Mesenchymal stem cell (in vitro differentiated cells and primary cell): ENCODE measurements at places on chromosomes 6 and 20.

- DNase-seq = no peak
These were observed 49.3 kb downstream of the RIN2 start for GRCh38 chr20:19807191-19807945.

- no peak for DNase-seq
These were observed 223.0 kb upstream of the LRFN2 start for GRCh38 chr6:40810171-40810570.

GRCh38 chr6:2266841-2267240 is 21.4 kb upstream of the GMDS start:
- no peak for DNase-seq

DNA sequence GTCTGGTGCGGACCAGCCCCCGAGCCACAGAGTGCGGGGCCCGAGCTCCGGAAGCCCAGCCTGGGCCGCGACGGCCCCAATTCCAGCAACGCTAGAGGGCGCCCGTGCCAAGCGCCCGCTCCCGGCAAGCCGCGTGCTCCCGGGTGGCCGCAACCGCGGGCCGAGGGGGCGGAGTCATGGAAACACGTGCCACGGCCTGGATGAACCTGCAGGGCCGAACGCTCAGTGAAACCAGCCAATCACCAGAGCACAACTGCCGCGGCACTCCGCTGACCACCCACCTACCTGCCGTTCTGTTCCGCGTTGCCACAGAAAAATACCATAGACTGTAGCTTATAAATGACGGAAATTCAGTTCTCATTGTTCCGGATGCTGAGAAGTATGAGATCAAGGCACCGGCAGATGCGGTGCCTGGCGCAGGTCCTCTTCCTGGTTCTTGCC is 85.7 kb upstream of the FOXC1 start:
- DNase-seq = no peak

DNA sequence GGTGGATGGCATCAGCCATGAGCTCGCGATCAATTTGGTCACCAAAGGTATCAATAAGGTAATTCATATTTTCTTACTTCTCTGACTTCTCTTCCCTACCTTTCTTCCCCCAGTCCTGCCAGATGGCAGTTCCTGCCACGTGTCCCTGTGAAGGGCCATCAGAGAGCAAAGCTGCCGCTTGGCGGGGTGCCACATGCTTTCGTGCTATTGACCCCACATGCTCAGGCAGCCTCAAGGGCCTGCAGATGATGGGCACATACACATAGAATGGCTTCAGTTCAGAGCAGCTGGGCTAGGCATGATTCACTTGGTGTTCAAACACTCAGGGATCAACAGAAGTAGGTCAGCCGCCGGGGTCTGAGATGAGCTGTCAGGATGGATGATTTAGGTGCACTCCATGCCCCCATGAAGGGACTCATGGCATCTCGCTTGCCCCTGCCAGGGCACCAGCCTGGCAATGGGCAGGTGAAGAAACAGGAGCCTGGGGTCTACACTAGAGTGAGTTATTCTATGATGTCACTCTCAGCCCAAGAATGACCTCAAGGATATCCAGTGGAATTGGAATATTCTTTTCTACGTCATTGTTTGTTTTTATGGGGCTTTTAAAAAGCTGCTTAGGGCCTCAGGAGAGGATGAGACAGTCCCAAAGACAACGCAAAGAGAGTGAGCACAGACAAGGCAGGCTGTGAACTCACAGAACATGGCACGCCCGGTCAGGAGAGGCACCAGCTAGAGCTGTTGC is 25.5 kb downstream of the BANF2 start:
- no peak for DNase-seq

DNA sequence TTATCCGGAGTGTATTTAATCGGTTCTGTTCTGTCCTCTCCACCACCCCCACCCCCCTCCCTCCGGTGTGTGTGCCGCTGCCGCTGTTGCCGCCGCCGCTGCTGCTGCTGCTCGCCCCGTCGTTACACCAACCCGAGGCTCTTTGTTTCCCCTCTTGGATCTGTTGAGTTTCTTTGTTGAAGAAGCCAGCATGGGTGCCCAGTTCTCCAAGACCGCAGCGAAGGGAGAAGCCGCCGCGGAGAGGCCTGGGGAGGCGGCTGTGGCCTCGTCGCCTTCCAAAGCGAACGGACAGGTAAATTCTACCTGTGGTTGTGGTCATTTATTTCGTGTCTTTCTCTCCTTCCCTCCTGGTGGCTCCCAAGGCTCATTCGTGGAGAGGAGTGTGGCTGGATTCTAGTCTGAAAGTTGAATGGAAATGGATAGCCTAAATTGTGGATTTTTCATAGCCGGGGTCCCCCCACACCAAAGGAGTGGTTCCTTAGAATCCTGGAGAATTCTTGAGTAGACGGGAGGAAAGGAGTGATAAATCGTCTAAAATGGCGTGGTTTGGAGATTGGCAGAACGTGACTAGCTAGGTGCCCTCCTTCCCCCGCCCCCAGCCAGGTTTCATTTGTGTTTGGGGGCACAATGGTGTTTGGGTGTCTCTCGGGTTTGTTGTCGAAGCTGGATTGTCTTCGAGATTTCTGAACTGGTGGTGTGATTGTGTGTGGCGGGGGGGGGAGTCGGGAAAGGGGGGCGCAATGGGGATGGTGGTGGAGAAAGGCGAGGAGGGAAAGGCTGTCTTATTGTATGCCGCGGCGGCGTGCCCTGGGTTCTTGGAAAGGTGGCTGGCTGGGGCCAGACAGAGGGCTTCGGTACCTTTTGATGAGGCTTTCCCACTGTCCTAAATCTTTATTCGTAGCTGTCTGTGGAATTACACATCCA is 673 bp downstream of the MARCKS start:
- DNase-seq = peak; percentile 60

DNA sequence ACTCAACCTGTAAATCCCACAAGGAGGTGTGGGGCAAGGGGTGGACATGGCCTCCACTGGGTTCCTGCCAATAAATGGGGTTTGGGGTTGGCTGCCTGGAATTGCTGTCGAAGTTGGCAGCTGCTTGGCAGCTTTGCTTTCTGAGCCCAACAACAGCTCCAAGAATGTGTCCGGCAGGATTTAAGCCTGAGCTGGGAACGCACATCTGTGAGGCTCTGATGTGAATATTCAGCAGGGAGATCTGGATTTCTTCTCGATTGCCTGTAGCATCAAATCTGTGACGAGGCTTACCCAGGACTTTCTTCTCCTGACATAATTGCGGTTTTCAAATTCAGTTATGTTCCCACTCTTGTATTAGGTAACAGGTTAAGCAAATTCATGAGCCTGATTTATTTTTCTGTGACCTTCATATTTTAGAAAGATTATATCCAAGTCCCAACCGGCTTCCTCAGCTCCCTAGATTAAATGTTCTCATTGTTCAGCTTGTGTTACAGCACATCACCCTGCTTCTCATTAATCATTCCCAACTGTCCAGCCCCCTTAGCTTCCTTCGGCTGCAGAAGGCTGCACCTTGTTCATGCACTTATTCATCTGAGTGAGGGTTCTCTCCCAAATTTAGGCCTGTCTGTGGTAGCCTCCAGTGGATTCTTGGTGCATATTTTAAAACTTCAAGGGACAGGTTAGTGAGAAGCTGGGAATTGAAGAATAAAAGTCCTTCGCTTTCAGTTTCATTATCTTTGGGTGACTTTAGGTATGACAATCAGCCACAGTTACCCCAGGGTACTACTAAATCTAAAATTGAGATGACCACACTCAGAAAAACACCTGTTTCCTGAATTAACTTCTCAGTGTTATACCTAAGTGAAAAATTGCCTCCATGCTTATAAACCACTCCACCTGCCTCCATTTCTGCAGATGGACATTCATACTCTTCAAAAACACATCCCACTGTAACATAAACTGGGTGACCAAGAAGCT is 310.0 kb downstream of the ESR1 start:
- DNase-seq = no peak

GRCh38 chr6:393391-394221 is 2.1 kb downstream of the IRF4 start:
- DNase-seq = no peak

DNA sequence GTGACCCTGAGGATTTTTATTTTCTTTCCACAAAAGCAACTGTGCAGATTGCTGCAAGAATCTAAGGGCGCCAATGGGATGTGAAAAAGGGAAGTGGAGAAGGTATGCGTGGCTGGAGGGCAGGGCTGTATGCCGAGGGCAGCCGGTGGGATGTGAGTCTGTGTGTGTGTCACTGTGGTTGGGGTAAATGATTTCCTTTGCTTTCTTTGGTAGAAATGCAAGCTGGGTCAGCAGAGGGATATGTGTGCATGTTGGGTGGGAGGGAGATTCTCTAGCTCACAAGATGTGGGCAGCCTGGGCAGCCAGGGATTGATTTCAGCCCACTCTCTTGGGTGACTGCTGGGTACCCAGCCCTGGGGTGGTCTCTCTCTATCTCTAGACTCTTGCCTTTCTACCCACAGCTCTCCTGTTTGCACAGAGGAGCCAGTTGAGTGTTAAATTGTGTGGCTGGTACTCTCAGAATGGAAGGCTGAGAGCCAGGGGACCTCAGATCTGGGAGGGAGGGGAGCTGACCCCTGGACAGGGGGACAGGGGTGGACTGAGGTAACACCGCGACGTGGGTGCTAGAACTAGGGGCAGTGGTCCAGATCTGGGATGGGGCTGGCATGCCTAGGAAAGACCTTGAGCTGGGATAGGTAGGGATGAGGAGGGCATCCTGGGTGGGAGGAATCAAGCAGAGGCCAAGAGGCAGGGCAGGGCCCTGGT is 136.8 kb upstream of the RNF24 start:
- DNase-seq = no peak

GRCh38 chr6:136069119-136069518 is 181.0 kb downstream of the MTFR2 start:
- peak; percentile 69 for DNase-seq

DNA sequence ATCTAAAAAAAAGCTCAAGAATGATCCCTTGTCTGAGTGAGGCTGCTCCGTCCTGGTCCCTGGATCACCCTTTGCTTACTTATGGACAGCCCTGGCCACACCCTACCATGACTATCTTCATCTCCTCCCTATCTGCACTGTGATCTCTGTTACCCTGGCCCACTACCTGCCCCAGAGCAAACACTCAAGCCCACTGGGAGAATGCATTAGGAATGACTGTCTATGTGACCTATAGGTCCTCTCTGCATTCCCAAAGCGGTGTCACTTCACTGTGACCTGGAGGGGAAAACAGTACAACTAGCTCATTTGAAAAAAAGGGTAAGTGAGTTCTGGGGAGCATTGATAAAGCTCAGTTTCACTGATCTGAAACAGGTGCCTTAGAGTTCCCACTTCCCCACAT is 86.4 kb upstream of the FOXP4 start:
- no peak for DNase-seq

GRCh38 chr6:44237813-44238433 is 9.0 kb upstream of the HSP90AB1 start:
- peak; percentile 83 for DNase-seq

- DNase-seq = no peak
These were observed 75.5 kb upstream of the SYNDIG1 start for GRCh38 chr20:24393903-24394302.

DNA sequence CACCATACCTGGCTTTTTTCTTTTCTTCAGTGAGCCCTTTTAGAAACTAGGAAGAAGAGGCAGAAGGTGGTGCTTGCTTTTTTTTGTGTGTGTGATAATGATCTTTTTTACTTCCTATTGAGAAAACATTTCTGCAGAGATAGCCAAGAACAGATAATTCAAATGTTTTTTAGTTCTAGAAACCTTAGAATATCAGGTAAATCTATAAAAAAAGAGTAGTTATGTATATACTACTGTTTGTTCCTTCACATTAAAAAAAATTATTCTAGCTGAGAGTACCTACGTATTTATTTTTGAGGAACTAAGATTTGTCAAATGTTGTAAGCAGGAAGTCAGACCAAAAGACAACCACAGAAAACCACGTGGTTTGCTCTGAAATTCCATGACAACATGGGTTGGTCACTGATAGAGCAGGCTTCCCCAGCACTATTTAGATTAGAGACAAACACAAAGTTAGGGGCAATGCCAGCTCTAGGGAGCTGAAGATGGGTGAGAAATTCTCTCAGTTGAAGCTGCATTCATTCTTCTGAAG is 12.8 kb downstream of the STK4 start:
- peak; percentile 80 for DNase-seq

DNA sequence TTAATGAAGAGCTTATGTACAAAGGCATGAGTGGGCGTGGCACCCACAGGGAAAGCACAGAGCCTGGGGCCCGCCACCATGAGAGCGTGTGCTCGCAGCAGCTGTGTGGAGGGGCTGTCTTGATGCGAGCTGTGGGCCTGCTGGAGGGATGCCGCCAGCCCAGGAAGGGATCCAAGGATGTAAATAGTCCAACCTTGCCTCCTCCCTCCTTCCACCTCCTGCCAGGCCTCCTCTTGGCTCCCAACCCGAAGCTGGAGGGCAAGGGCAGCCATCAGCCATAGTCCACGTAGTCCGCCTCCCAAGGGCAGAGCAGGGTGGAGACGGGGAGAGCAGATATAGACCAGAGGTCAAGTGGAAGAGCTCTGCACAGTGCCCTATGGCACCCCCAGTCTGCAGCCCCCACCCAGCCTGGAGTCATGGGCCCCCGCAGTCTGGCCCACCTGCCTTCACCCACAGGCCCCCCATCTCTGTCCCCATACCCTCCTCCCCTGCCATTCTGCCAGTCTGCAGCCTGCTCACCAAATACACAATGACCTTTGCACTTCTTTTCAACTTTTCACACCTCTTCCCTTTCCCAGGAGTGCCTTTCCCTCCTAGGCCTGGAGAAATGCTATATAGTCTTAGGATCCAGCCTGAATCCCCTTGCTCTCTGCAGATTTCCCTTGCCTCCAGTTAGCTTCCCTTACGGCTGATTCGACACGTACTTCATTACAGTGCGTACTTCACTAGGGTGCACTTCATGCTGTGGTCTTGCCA is 77.1 kb downstream of the SHLD1 start:
- DNase-seq = no peak

DNA sequence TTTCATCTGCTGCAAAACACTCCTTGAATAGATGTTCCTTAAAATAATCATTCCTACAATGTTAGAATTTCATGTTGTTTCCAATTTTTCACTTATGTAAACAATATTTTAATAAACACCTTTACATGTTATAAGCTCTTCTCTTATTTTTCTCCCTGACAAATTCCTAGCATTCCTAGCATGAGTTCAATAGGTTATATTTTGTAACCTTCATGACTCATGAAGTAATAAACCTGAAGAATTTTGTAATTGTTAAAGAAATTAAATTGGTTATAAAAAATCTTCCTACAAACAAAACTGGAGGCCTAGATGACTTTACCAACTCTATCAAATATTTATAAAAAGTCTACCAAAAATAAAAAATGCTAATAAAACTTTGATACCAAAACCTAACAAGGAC is 66.3 kb downstream of the NT5E start:
- DNase-seq = no peak

DNA sequence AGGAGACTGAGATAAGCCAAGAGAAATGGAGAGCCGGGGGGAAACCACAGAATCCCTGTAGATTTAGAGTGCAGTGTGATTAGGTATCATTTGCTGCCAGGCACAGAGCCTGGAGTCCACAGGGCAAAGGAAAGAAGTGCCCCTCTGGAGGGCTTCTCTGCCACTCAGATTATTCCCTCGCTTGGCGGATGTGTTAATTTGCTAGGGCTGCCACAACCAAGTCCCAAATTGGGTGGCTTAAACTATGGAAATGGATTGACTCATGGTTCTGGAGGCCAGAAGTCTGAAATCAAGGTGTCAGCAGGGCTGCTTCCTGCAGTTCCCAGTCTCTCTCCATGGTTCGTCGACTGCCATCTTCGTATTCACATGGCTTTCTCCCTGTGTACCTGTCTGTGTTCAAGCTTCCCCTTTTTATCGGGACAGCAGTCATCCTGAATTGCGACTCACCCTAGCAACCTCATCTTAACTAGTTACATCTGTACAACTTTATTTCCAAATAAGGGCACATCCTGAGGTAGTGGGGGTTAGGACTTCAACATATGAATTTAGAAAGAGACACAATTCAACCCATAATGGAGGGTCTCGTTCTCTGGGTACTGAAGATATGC is 122.2 kb downstream of the ANKRD60 start:
- no peak for DNase-seq
